ENCODE measurements at places on chromosomes 7 and 10.
A peak's percentile ranks its signal among the peaks of the same experiment; 100 is the strongest.

DNA sequence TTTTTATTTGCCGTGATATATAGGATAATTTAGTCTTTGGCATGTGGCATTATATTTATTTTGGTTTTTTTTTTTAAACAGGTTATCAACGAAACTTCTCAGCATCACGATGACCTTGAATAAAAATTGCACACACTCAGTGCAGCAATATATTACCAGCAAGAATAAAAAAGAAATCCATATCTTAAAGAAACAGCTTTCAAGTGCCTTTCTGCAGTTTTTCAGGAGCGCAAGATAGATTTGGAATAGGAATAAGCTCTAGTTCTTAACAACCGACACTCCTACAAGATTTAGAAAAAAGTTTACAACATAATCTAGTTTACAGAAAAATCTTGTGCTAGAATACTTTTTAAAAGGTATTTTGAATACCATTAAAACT lies 9.1 kb downstream of the VIM start:
- no peak for DNase-seq

- DNase-seq: peak; percentile 39
Observed at GRCh38 chr7:29480451-29480850, 83.2 kb upstream of the PRR15 start.

GRCh38 chr10:17236468-17237148 lies 8.6 kb downstream of the VIM start:
- DNase-seq: no peak

- no peak for DNase-seq
Observed at GRCh38 chr7:26457696-26458327, 166.2 kb downstream of the SNX10 start.

DNA sequence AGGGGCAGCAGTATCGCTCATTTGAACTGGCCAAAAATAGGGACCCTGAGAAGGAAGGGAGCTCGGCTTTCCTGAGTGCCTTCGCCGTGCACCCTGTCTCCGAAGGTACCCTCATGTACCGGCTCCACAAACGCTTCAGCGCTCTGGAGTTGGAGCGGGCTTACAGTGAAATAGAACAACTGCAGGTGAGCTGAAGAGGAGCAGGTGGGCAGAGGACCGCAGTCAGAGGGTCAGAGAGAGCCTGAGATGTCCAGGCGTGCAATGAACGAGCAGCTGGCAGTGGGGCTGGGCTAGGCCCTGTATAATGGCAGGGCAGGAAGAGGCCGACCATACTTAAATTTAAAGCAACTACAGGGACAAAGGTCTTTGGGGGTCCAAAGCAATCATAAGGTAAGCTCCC lies 4.1 kb downstream of the CHPF2 start:
- no peak for DNase-seq

GRCh38 chr7:14389595-14389994 lies 400.1 kb upstream of the ETV1 start:
- no peak for DNase-seq

GRCh38 chr10:81027223-81027622 lies 489.5 kb downstream of the SH2D4B start:
- DNase-seq: no peak

Measured in brain (organoid and tissue), 16 donors.